ENCODE measurements at places on chromosomes 6 and 20. TPM values are rescaled to one million over a fixed set of nuclear protein-coding genes. Genes with fewer than 3 reads are reported as not detected.

DNA sequence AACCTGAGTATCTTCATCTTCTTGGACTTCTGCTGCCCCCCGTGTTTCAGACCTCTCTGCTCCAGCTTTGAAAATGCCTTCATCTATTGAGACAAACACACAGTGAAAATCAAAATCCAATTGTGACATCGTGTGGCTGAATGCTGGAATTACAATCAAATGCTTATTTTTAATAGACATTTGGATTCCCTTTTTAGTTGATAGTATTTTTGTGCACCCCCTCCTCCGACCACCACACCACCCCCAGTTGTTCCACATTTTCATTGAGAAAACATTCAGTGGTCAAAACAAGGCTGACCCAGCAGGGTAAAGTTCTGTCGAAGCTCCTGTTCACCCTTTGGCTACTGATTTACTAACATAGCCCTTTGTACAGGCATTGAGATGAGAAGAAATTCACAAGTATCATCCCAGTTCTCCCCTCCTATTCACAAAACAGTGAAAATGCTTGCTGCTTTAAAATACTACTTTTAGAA is 79.0 kb downstream of the NRSN1 start:
- DNase-seq, result peak; percentile 37

DNA sequence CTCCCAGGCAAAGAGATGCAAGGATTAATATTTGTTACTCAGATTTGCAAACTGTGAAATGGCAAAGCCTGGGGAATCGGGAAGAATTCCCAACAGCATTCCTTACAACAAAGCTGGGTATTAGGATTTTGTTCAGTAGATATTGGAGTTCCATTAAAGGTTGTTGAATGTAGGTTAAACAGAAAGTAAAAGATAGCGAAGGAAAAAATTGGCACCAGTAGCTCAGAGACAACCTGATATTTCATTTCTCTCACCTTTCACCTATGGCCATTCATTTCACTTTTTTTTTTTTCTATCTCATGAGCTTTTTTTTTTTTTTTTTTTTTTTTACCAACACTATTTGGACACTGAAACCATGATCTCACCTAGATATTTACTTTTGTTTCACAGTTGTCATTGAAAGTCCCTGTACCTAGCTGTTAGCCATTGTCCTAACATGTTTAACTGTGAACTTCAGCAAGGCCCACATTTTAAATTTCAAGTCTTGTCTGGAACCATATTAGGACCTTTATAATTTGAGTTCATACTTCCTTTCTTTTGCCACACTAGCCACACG is 552.5 kb downstream of the HAO1 start:
- DNase-seq, result no peak

Gene HAO1
- total RNA-seq, result not detected

- no peak for DNase-seq
Observed at GRCh38 chr20:24136659-24137246, 148.2 kb upstream of the GGTLC1 start.

Data from Caki2 (cell line).